ENCODE measurements at places on chromosomes 16 and 17.
A peak's percentile ranks its signal among the peaks of the same experiment; 100 is the strongest.

DNA sequence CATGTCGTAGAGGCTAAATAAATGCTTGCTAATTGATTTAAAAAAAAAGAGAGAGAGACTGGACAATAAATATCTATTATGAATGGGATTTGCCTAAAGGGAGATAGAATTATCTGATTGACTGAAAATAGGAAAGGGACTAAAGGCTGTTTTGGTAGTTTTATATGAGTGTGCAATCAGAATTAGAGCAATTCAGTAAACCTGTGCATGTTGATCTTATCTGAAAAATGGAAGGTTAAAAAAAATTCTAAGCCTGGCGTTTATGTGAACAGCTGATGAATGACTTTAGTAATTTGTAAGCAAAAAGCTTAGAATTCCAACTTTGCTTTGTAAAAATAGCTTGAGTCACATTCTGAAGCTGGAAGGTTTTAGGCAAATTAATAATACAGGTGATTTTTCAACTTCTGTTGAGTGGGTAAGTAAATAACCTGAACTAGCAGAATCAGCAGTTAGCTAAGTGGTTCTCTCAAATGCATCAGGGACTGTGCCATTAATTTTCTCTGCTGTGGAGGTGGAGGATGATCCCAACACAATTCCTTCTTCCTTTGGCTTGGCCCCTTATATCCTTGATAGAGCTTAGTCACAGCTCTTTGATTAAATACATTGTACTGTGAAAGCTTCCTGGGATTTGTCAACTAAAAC lies 254.4 kb downstream of the PHKB start:
- no peak for DNase-seq

GRCh38 chr16:2324296-2324859 lies 16.1 kb downstream of the ABCA3 start:
- no peak for DNase-seq

DNA sequence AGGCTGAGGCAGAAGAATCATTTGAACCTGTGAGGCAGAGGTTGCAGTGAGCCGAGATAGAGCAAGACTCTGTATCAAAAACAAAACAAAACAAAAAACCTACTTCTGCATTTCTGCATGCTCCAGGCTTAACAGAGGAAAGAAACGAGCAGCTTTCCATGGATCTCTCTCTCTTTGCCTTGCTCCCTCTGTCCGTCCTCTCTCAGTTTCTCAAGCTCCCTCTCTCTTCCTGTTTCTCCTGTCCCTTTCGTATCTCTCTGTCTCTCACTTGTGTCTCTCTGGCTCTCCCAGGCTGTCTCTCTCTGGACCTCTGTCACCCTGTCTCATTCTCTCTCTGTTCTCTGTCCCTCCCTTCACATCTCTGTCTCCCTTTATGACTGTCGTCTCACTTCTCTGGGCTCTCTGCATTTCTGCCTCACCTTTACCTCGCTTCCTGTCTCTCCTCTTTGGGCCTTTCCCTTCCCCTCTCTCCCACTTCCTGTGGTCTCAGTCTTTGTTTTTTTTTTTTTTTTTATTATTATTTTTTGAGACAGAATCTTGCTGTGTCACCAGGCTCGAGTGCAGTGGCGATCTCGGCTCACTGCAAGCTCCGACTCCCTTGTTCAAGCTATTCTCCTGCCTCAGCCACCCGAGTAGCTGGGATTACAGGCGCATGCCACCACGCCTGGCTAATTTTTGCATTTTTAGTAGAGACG lies 4.1 kb upstream of the PITPNA start:
- DNase-seq: no peak

DNA sequence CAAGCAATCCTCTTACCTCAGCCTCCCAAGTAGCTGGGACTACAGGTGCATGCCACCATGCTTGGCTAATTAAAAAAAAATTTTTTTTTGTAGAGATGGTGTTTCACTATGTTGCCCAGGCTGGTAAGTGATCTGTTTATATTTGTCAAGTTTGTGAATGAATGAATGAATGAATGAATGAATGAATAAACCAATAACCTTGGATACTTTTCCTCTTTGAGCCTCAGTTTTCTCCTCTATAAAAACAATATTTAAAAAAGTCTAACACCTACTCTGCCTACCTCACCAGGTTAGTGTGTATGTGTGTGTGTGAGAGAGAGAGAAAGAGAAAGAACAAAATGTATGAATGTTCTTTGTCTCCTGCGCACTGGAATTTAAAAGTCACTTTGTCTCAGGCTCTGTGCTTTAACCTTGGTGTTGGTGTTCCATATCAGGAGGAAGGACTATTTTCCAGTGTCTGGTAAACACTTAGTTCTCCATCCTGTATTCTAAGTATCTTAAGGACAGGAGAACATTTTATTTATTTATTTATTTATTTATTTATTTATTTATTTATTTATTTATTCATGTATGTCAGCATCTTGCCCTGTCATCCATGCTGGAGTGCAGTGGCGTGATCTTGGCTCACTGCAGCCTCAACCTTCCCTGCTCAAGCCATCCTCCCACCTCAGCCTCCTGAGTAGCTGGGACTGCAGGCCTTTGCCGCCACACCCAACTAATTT lies 27.1 kb downstream of the CHD9 start:
- peak; percentile 40 for DNase-seq

GRCh38 chr16:74078511-74079231 lies 217.9 kb upstream of the PSMD7 start:
- DNase-seq: no peak

All from right cardiac atrium (tissue), 5 donors.